ENCODE measurements at places on chromosomes 6 and 20.

- no peak for DNase-seq
Observed at GRCh38 chr6:81985191-81985590, 232.7 kb upstream of the TENT5A start.

DNA sequence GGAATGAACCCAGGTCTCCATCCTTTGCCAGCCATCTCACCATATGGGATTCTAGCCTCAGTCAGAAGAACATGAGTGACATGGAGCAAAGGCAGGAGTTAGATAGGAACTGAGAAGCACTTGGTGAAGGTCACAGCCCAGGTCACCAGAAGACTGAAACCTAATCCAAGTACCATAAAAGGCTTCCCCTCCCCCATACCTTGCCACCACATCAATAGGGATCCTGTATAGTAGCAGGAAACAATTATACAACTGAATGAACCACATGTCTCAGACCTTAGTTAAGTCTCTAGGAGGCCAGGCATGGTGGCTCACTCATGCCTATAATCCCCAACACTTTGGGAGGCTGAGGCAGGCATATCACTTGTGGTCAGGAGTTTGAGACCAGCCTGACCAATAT lies 49.6 kb downstream of the KIZ start:
- no peak for DNase-seq

DNA sequence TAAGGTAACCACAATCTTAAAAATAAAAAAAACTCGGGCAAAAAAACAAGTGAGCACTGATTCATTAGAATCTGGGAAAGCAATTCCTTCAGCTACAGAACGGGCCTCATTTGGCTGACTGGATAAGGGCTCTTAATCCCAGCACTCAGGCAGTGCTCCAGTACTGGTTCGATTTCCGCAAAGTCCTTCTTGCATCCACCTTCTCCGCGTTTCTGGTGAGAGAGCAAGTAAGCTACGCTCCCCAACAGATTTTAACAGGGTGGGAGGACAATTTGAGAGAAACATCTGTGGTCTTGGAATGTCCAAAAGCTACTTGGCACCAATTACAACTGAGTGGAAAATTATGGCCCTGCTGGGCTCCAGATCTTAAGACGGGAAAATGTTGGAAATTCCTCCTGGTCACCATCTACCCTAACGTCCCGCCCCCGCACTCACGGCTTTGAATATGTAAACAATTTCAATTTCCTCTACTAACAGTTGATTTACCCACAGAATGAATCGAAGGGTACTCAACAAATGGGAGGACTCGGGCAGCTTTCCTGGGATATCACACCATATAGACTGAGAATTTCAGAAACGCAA lies 18.1 kb upstream of the ZSCAN9 start:
- no peak for DNase-seq

DNA sequence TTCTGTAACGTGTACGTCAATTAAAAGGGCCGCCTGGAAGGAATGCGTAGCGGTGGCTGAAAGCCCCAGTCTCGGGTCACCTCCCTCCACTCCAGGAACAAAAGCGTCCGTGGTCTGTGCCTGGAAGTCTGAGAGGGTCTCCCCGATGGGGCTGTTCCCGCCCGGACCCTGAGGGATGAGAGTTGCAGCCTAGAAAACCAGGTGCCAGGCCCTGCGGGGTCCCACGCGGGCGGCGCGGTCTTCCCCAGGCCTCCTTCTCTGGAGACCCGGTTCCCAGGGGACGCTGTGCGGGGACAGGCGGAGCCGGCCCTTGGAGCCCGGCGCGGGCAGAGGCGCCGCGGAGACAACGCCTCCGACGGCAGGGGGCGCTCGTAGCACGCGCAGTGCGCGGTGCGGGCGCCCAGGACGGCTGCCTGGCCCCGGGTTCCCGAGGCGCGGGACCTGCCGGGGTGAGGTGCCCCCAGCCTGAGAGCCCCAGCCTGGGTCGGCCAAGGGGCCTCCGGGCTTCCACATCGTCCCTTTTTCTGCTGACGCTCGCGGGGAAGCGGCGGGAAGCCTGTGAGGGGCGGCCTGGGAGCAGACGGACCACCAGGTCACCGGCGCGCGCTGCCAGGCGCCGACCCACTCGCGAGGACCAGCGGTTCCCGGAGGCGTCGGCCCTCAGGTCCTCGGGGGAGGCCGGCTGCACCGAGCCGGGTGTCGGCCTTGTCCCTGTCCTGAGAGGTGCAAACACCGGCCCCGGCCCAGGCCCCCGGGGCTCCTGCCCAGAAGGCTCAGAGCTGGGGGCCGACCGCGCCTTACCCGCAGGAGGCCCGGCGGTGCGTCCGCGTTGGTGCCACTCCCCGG lies 5.3 kb upstream of the FOXC1 start:
- DNase-seq, result peak; percentile 94

DNA sequence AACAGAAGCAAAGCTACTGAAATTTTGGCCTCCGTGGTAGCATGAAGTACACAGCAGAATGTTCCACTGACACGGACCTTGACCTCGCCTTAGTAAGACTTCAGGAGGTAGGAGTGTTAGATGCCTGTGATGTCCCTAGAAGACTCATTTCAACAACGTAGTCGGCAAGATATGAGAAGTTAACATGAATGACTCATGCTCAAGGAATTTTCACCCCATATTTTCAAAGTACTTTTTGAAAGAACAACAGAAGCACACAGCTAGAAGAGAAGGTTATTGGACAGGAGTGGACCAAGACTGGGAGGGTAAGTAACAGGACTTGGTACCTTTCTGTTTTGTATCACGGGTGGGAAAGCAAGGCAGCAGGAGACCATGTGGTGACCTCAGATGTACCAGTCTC lies 78.0 kb downstream of the DZANK1 start:
- no peak for DNase-seq

DNA sequence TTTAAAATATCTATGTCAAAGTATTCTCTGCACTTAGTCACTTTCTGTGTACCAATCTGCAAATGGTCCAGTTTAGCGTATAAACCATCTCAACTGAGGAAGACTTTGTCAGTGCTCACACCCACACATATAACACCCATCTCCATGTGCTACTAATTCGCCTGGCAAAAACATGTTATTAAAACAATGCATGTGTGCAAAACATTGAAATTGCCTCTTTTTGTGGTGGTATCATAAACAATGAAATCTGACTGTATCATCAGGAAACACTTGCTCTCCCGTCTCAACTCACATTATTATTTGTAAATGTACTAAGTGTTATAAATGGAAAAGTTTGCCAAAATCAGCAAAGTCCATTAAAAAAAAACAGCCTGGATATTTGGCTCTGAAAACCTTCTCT lies 105.9 kb upstream of the FOXC1 start:
- DNase-seq, result no peak

DNA sequence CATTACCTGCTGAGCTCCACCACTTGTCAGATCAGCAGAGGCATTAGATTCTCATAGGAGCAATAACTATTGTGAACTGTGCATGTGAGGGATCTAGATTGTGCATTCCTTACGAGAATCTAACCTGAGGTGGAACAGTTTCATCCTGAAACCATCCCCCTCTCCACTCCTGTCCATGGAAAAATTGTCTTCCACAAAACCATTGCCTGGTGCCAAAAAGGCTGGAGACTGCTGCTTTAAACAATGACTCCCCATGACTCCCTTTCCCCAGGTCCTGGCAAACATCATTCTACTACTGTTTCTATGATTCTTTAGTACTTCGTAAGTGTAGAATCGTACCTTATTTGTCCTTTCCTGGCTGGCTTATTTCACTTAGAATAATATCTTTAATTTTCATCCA lies 9.7 kb upstream of the DYNLRB1 start:
- no peak for DNase-seq

DNA sequence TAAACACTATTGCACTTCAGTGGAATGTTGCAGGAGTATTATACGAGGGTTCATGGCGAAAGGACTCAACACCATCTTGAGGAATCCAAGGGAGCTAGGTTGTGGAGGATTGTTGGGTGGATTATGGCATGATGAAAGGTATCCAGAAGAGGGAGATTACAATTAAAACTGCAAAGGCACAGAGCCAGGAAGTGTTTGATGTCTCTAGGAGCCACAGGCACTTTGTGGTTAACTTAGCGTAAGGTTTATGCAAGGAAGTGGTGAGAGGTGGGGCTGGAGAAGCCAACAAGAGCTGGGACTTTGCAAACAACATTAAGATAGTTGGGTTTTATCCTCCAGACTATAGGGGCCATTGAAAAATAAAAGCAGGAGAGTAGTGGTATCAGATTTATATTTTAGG lies 86.6 kb upstream of the TPD52L1 start:
- no peak for DNase-seq

- no peak for DNase-seq
Observed at GRCh38 chr6:34602318-34603111, 46.4 kb upstream of the SPDEF start.

DNA sequence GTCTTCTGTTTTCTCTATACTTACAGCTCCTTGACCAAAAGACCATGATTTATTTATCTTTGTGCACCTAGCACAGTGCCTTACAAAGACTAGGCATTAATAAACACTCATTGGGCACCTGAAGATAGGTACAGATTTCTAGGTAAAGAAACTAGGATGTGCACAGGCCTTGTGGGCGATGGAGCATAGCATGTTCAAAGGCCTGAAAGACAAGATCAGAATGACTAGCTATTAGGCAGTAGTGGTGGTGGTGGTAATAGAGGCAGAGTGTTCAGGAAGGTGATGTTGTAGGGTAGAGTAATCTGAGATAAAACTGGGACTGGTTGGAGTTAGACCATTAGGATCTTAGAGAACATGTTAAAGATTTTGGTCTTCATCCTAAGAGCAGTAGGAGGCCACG lies 3.9 kb downstream of the TXLNB start:
- DNase-seq, result no peak

DNA sequence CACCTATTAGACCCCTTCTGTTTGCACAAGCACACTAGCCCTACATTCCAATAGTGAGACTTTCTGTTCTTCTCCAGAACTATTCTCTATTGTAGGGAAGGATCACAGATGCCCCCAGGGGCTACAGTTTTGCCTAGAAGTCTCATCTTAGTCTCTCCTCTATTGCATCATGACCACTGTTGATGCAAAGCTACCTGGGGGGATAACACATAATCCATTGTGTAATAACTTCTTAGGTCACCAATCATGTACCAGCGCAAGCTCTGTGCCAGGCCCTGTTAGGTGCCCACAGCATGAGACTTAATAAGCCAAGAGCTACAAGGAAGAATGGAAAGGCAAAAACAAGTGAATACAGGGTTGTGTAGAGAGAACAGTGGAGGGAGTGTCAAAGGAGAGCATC lies 98.1 kb upstream of the TNFAIP3 start:
- DNase-seq, result no peak

DNA sequence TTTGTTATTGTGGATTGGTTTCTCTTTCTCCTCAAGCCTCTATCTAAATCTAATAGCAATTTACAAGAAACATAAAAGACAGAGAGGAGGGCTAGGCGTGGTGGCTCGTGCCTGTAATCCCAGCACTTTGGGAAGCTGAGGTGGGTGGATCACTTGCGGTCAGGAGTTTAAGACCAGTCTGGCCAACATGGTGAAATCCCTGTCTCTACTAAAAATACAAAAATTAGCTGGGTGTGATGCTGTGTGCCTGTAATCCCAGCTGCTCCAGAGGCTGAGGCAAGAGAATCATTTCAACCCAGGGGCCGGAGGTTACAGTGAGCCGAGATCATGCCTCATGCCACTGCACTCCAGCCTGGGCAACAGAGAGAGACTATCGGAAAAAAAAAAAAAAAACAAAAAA lies 46.6 kb downstream of the SLC2A12 start:
- DNase-seq, result no peak

DNA sequence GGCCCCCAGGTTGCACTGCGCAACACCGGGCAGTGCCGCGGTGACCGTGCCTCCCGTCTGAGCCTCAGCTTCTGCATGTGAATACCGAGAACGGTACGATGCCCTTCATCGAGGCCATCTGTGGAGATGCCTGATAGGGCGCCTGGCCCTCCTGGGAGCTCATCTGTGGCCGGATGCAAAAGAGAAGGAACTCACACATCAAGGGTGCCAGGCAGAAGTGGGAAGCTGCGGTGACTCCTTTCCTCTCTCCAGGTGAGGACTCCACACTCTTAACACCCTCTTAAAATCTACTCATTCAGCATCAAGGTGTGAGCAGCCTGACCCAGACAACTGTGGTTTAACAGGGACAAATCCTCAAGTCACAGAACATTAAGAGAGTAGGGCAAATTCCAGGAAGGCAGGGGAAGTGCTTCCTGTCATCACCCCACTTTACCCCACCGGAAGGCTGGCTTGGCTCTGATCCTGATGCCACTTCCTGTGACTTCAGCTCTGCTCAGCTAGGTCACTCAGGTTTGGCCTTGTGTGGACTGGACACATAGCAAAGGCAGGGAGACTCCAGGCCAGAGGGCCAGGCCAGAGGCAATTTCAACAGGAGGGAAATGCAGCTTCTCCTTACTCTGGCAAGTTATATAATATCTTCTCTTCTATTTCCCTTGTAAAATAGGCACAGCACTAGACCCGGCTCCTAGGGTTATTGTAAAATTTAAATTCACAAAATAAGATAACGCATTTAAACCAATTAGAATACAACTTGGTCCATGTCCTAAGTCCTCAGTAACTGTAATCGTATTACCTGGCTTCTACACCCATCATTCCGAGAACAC lies 69.4 kb downstream of the CPNE5 start:
- DNase-seq, result no peak

DNA sequence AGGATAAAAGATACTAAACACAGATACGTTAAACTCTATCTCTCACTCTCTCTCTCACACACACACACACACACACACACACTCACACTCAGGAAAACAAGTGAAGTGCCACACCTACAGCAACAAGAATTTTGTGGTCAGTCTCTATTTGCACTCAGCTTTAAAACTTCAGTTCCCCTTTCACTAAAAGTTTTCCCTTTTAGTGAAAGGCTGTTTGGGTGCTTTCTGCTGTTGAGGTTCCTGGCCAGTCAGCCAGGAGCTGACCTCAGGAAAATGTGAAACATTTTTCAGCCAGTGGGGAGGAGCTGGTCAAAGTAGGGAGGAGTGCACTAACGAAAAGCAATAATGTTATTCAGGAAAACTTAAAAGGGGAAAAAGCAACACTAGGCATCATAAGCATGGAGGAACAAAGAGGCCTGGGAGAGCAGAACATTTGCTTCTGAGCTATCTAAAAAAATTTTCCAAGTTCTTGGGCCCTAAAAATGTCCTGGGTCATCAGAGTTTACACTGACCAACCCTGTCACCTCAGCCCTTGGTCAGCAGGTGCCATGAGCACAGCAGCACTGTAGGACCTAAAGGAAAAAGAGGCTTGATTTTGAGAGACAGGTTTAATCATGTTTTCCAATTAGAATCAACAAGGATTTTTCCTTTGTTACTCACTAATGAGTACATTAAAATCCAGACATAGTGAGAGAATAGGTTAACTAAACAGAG lies 30.7 kb upstream of the NT5E start:
- DNase-seq, result no peak

DNA sequence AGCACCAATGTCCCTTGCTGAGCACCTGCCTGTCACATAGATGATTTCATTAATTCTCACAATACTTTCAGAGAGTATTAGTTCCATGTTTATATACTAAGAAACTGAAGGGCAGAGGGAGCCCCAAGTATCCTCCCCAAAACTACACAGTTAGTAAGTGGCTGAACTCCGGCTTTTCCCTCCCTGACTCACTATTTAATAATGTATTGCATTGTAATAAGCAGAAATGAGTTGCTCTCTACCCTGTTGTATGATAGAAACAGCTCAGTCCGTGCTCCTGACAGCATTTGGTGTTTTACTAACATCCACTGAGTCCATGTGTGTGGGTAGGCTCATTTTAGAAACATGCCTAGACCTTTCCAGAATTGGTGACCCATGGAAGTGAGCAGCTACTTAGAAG lies 76.8 kb downstream of the OLIG3 start:
- no peak for DNase-seq

- peak; percentile 76 for DNase-seq
Observed at GRCh38 chr6:157380458-157380778, 572 bp upstream of the ZDHHC14 start.

GRCh38 chr6:30681766-30682142 lies 4.7 kb downstream of the PPP1R18 start:
- no peak for DNase-seq

- no peak for DNase-seq
Observed at GRCh38 chr6:105774247-105774646, 311.9 kb upstream of the PRDM1 start.

All from SK-N-SH (cell line).